ENCODE measurements at places on chromosomes 4 and X.
A peak's percentile ranks its signal among the peaks of the same experiment; 100 is the strongest.

GRCh38 chr4:56981795-56982201, 3.1 kb downstream of the POLR2B start:
- no peak for DNase-seq

DNA sequence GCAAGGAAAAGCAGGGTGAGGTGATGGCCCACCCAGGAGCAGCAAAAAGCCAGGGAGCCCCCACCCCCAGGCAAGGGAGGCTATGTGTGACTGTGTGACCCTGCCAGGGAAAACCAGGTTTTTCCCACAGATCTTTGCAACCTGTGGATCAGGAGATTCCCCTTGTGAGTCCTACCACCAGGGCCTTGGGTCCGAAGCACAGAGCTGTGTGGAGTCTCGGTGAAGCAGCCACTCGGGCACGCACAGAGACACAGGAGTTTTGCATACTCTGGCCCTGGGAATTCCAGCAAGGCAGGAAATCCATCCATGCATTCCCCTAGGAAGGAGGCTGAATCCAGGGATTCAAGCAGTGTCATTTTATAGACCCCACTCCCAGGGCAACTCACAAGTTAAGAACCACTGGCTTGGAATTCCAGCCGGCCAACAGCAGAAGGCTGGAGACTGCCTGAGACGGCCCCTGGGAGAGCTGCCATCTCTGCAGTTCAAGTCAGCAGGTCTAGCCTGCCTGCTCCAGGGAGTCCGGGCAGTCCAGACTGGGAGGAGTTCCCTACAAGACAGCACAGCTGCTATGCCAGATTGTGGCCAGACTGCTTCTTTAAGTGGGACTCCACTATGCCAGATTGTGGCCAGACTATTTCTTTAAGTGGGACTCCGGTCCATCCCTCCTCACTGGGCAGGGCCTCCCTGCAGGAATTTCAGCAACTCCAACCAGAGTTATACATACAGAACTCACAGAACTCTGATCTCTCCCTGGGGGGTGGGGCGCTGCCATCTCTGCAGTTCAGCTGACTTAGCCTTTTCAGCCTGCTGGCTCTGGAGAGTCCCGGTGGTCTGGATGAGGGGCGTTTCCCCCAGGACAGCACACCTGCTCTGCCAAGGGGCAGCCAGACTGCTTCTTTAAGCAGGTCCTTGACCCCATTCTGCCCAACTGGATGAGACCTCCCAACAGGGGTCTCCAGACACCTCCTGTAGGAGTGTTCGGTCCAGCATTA, 85.1 kb upstream of the ADAD1 start:
- no peak for DNase-seq

- DNase-seq: no peak
Observed at GRCh38 chrX:103063918-103064434, at the start of gene BEX1. TSS of gene BEX1 (minus strand) at chrX:103064171. CDS start at chrX:103063274, 897 bp downstream.

GRCh38 chrX:41351923-41352322, 18.0 kb downstream of the DDX3X start:
- no peak for DNase-seq

GRCh38 chr4:53702334-53703266, 111.3 kb upstream of the LNX1 start:
- peak; percentile 88 for DNase-seq

- no peak for DNase-seq
Observed at GRCh38 chr4:22031423-22031822, 82.9 kb upstream of the KCNIP4 start.

GRCh38 chr4:120760047-120760446, 162.5 kb downstream of the PRDM5 start:
- DNase-seq: no peak

DNA sequence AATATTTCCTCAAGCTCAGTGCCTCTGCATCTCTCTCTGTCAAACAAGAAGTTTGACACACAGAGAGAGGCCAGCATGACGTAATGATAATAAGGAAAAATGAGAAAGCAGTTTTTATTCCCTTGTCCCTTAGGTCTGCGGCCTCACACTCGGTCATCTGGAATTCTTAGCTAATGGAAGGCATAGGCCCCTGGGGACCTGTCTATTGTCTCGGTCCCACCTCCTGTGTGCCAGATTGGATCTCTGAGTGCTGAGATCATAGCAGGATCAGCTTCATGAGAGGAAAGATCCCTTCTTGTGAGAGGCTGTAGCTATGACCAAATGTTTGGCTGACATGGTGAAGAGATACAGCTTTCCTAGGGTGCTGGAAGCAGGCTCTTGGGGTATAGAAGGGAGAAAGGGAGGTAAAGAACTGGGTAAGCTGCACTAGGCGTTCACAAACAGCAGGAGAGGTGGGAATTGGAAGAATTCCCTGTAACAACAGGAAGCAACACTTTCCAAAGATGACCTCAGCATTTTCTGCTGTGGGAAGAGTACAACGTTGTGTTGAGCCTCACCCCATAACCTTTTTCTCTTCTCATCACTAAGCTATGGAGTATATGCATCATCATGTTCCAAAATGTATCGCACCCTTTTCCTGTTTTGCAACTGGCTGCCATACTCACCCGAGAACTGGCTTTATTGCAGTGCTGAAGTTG, 20.2 kb downstream of the TMEM31 start:
- no peak for DNase-seq

GRCh38 chr4:168854350-168854921, 155.6 kb downstream of the CBR4 start:
- no peak for DNase-seq

DNA sequence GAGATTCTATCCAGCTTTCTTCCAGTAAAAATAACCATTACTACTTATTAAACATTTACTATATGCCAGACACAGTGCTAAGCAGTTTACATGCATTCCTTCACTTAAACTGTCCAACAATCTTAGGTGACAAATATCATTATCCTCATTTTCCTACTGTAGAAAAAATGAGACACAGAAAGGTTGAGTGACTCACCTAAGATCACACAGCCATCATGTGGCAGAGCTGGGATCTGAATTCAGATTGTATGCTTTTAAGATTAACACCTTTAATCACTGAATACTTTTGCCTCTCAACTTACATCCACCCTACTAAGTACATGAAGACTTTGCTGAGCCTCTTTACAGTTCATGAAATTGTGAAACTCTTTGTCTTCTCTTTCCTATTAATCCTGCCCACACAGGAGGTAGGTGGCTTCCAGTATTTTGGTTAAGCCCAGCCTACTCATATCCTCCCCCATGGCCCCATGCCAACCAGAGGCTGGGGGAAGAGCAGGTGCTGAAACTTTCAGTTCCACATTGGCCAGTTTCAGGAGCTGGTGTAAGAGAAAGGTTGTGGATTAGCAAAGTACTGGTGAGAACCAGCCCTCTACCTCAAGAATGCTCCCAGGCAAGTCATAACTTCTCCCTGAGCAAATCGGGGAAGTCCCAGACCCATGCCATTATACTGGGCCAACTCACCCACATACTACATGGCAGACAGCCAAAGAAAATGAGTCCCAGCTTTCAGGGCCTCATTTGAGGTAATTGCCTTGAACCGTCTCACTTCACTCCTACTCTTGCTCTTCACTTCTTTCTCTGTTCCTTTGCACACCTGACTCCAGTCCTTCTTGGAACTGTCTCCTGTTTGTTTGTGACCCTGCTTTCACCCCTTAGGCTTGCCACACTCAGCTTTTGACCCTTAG, 211.1 kb downstream of the GUCY2F start:
- no peak for DNase-seq

- DNase-seq: no peak
Observed at GRCh38 chrX:9829308-9830267, 43.4 kb downstream of the SHROOM2 start.

DNA sequence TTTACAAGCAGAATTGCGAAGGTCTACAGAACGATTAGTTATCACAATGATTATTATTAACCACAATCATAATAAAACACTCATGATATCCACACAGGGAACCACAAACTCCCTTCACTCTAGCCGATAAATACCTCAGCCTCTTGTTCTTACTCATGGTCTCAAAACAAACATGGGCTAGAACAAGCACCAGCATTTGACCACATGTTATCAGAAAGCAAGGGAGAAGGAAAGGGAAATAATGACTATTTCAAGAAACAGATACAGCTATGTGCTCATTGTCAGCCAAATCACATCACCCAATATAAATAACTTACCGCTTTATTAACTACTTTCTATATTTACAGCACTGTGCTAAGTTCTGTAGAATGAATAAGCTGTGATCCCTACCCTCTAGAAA, 663.2 kb upstream of the HTR2C start:
- no peak for DNase-seq

- DNase-seq: no peak
Observed at GRCh38 chr4:75172551-75172950, 239.6 kb downstream of the PARM1 start.

DNA sequence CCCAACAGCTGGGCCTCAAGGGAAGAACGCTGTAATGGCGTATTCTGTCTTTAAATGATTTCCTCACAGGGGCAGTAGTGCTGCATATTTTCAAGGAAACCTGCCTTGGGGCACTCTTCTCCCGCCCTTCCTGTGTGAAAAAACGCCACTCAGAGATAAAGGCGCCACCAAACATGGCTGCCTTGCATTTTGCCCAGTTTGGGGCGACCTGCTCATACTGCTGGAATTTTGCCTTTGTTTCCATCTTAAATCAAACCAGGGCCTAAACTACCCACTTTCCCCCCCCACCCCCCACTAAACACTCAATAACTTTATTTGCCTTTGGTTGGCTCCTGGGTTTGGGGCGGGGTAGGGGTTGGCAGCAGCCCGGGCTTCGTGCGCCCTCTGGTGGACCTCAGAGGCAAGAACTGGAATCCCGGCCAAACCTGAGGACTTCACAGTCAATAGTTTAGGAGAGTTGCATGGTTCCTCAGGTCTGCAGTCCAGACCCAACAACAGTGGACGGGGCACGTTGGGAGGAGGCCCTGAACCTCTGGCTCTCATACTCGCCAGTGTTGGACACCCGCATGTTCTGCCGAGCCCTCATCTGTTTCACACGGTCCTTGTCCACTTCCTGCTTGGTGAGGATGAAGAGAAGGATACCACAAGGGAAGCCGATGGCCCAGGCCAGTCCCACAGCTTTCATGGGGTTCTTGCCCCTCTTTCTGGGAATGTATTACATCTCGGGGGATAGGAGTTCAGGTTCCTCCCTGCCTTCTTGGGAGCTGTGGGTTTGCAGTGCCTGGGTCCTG, 220.1 kb upstream of the STK26 start:
- peak; percentile 88 for DNase-seq

DNA sequence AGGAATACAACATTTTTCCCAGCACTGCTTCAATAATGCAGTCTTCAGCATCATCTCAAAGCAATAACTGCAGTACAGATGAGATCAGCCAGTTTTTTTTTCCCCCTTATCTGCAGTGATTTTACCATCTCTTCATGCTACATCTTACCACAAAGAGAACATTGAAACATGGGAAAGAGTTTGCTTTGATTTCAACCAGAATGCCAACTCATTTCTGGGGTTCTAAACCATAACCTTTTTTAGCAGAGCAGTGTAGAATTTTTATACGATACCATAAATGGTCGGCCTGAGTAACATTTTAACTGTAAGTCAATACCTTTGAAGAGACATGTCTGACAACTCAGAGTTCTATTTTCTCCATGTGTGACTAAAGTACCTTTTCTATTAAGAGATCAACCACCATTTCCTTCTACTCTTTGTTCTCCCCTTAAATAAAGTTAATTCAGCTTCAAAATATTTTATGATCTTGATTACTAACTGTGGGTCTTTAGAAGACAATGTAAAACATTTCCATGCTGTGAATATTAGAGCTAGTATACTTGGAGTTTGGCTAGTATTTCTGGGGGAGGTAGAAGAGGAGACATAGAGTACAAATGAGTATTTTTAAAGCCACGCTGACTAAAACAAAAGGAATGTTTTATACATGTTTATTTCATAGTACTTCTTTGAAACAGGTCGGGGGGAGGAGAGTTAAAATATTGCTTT, 69.1 kb downstream of the TET2 start:
- no peak for DNase-seq

- DNase-seq: peak; percentile 89
Observed at GRCh38 chrX:131816551-131817136, 206.5 kb upstream of the STK26 start.

- DNase-seq: no peak
Observed at GRCh38 chrX:721354-721753, 90.8 kb downstream of the SHOX start.

DNA sequence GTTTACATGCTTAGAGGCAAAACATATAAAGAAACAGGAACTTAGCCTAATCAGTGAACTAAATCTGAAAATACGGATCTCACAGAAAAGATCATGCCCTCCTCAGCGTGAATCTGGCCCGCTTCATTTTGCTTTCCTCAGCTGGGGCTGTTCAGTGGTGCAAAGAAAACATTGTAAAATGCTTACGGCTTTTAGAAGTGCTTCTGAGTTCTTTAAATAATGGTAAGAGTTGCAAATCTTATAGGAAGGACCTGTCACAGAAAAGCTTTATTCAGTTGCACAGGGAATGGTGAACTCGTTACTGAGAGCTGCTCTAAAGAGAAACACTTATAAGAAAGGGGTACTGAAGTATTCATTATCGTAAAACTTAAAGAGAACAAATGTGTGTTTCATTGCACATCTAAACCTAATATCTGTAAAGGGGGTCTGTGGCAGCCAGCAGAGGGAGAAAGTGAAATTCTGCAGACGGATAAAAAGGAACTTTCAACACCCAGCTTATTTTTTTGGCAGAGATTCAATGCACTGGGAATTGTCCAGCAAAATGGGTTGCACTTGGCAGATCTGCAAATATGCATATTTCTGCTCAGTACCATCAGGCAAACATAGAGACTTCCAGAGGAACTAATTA, 139.2 kb upstream of the ANK2 start:
- DNase-seq: no peak

GRCh38 chrX:115968436-115969252, 201.9 kb upstream of the AGTR2 start:
- no peak for DNase-seq

DNA sequence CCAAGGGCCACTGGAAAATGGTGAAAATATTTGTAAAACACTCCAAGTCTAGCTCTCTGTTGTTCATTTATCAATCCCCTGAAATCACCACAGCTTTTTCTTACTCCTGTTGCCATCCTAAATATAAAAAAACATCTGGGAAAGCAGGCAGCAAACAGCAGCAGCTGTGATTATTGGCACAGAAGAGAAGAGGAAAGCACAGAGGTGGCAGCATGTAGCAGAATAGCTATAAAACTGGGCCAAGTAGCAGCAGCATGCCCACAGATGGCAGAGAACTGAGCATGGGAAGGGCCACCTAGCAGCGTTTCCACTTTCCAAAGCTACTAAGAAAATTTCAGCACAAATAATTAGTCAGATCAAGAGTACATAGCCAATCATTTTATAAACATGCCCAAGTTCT, 307.2 kb downstream of the SLC7A11 start:
- no peak for DNase-seq
